Nucleus accumbens (tissue), 56 donors: ENCODE measurements at places on chromosomes 6 and 20.

GRCh38 chr6:45513843-45514242 is 136.1 kb upstream of the SUPT3H start:
- no peak for DNase-seq

DNA sequence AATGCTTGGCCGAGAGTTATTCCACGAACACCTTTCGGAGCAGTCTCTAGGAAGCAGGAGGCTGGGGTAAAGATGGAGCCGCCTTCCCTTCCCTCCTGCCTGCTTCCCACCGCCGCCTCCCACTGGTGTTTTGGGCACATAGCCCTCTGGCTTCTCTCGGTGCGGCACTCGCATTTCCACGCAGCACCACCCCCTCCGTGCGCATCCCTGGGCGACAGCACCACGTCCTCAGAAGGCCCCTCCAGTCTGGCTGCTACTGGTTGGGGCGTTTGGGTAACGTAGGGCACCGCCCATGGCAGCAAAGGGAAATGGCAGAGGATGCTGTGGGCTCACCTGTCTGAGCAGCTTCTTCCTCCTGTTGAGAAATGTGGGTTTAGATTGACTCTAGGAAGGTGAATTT is 2.4 kb downstream of the COL20A1 start:
- DNase-seq: no peak

DNA sequence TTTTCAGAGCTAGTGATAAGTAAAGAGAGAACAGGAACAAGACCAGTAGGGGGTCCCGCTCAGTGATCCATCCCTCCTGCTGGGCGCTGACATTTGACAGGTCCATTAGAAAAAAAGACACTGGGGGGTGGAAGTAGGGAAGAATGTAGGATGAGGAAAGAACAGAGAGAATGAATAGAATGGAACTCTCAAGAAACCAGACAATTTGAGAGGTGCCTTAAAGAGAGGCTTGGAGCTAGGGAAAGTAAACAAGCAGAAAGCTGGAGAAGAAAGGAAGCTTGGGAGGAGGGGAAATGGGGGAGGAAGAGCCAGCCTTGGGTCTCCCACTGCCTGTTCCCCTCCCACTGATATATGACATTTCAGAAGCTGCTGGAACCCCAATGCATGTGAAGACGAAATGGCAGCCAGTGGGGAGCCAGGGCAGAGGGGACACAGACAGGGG is 8.4 kb downstream of the GABBR1 start:
- no peak for DNase-seq

- DNase-seq: no peak
Observed at GRCh38 chr20:53805895-53806384, 212.3 kb upstream of the ZNF217 start.
